ENCODE measurements at places on chromosomes 13 and 19.

DNA sequence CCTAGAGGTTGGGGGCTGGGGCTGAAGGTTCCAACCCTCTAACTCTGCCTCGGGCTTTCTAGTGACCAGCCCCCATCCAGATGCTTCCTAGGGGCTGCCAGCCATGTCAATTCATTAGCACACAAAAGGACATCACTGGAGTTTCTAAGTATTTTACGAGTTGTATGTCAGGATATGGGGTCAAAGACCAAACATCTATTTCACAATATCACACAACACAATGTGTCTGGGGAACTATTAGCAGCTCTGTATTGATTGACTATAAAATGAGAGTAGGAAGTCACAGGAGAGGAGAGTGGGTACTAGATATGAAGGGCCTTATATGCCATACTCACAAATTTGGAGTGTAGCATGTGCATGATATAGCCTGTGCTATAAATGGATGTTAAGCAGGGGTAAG lies 42.1 kb downstream of the LPAR6 start:
- DNase-seq: no peak

GRCh38 chr13:75968103-75968838 lies 332.1 kb downstream of the LMO7 start:
- DNase-seq: no peak

- DNase-seq: no peak
Measured at GRCh38 chr13:58630794-58631193, 999.2 kb downstream of the PCDH17 start.

GRCh38 chr19:4415352-4415751 lies 12.9 kb downstream of the CHAF1A start:
- DNase-seq: no peak

- DNase-seq: no peak
Measured at GRCh38 chr19:7644550-7644877, 7.6 kb downstream of the STXBP2 start.

DNA sequence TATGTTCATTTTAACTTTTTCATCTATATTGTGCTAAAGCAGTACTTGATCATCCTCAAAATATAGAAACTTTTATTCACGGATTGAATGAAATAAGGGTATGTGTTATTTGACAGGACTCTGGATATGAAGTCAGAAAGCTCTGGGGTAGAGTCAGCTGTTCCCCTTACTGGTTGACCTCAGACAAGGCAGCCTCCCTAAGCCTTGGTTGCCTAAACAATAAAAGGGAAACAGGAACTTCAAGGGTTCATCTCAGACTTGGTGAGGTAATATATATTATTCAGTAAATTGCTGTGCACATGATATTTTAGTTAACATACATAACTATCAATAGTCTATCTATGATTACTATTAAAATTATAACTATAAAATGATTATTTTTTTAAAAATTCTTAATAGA lies 13.6 kb downstream of the POLR1D start:
- no peak for DNase-seq

- DNase-seq: no peak
Measured at GRCh38 chr13:55577082-55577846, 1563.5 kb upstream of the PRR20A start.

DNA sequence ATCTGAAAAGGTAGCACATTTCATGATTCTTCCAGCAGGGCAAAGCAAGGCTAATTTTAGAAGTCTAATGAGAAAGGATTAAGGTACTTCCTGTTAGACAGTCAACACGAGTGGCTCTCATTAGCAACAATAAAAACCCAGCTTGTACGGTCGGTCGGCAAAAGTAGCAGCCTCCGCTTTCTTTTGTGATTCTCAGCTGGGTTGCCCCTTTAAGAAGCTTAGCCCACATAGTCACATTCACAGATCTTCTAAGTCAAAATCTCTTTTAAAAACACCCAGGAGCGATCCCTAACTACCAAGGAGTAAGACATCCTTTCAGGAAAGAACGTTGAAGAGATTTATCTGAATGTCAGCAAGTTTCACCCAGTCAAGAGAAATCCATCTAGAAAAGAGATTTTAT lies 684.8 kb downstream of the DIAPH3 start:
- no peak for DNase-seq

- no peak for DNase-seq
Measured at GRCh38 chr19:51772977-51773376, 12.0 kb downstream of the FPR2 start.

DNA sequence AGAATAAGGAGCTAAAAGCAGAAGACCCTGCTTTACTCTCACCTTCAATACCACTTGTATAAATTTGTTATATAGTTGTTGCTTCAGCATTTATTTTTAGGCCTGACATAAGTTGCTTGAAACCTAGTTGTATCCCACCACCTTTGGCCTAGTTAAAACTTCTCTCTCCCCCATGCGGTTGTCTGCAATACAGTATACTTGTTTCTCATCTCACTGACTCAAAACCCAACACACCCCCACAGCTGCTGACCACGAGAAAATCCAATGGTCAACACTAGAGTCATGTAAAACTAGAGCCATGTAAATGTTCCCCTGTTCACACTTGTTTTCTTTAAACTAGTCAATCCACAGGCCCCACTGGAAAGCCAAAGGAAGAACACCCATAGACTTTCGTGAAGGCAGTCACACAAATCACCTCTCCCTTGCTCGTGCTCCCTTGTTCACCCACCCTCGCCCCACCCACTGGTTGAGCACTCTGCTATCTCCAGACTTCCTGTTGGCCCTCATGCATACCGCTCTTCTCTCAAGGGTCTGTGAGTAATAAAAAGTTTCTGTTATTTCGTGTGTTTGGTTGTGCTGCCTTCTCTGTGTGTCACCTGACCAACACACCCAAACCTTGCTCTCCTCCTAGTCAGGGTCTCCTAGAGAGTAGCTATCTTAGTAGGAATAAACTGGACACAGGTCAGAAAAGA lies 12.9 kb upstream of the CCDC169 start:
- no peak for DNase-seq

DNA sequence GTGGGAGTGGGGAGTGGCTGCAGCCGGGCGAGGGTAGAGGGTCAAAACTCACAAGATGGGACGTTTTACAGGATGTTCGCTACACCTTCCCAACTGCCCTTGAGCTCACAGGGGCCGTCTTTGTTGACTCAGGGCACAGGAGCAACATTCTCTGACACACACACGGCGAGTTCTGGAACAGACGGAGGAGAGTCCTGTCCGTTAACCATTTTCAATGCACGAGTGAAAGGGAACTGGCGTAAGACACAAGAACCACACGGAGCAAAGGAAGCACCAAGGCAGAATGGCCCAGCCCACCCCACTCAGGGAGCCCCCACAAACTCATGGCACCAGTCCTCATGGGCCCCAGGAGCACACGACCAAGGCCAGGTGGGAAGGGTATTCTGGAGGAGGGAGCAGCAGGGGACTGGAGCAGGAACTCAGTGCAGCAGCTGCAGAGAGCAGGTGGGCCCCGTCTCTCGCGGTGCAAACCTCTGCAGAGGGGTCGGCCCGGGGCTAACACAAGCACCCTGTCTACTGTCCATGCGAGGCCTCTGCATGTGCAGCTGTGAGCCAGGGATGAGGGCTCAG lies 37.9 kb upstream of the ISYNA1 start:
- DNase-seq: no peak

DNA sequence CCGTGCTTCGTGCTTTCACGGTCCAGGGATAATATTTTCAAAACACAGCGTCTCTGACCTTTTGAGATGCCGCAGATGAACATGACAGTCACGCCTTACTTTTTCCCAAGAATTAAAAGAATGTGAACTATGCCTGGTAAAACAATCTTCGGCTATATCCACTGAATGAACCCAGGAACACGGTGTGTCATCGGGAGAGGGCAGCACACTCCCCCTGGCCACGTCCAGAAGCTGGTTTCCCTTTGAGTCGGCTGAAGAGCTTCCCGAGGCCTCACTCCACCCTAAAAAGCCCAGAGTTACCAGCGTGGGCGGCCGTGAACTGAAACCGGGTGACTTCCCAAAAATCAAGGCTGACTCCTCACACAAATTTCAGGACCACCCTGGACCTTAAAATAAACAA lies 22.9 kb upstream of the SHISA2 start:
- DNase-seq: no peak

GRCh38 chr13:84655677-84656076 lies 773.4 kb upstream of the SLITRK1 start:
- DNase-seq: no peak

DNA sequence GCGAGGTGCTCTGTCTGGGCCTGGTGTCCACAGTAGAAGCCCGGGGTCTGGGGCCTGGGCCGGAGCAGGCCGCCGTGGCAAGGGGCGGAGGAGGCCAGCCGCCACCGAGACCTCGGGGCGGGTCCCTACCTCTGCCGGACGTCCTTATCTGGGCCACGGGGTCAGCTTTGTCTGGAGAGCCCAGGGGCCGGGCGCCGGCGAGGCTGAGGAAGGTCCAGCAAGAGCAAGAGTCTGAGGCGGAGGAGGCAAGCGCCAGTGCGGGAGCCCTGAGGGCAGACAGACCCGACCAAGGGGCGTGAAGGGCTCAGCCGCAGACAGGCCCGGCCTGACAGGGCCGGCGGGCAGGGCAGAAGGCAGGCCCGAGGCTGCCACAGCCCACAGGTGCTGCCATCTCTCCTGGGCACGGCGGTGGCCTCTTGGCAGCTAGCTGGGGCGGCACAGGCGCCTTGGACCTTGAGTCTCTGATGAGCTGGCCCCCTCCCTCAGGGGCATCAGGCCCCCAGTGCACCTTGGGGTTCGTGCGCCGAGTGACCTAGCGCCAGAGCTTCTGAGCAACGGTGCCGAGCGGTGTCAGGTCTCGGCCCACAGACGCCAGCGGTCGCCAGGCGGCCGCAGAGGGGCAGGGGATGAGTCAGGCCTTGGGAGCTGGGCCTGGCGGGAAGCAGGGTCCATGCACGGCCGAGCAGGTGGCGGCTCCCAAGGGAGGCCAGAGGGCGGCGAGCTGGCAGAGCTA lies 19.1 kb upstream of the AKAP8 start:
- no peak for DNase-seq

- DNase-seq: no peak
Measured at GRCh38 chr19:2720777-2721569, at the start of gene DIRAS1. TSS of gene DIRAS1 (minus strand) at chr19:2721372. CDS start at chr19:2717806, 3,566 bp downstream.
